ENCODE measurements at places on chromosomes 3 and 15.
A peak's percentile ranks its signal among the peaks of the same experiment; 100 is the strongest.

DNA sequence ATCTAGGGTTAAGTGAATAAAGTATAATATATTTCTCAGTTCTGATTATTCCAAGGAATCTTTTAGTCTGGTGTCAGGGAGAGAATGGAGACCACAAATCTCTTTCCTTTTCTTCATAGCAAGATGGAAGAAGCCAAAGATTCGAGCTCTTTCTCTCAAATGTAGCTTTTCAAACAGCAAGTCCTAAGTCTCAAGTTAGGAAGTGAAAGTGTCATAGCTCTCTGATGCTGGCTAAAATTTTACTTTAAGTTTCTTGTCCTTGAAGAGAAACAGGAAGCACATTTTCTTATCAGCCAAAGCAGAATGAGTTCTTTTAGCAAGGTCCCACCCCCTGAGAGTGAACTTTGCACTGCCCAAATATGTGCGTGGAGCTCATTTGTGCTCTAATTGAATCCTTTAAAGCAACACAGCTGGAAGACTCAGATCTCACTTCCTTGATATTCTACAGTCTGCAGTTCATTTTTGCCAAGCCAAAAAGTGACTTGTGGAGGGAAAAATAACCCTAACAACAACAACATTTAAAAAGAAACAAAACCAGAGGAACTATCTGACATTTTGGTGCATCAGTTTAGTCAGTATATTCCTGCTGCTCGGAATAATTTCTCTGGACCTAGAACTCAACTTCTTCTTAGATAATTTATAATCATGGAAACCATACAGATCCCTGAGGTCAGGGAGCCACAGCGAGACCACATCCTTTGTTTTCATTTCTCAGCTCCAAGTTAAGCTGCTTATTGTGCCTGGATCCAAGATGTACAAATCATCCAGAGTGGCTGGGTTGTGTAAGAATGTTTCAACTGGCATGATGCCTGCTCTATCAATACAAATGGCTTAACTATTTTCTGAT is 238.7 kb upstream of the P2RY1 start:
- DNase-seq = peak; percentile 72

DNA sequence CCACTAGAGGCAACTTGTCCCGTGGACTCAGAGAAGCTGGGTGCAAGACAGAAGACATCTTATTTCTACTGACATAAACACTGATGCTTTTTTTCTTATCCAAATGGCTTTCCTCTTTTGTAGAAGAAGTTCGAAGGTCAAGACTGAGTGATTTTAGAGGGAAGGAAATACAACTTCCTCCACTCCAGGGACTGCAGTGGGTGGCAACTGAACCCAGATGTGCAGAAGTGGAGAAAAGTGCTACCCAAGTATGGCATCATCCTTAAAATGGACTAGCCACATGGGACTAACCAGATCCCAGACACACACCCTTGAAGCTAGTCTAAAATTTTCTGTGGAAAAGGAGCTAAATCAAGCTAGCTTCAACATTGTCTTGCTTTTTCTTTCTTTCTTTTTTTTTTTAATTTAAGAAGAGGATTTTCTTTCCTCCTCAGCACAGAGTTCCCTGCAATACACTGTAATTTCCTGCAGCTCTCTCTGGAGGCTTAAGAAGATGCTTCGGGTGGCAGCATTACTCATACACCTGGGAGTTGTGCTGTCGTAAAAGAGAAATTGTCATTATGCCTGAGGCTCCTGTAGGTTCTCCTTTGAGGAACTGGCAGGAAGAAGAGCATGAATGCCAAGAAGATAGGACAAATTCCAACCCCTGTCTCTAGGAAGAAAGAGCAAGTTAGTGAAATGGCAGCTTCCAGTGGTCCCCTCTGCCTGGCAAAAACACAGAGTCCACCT is 3.8 kb upstream of the FRMD4B start:
- DNase-seq = peak; percentile 62

DNA sequence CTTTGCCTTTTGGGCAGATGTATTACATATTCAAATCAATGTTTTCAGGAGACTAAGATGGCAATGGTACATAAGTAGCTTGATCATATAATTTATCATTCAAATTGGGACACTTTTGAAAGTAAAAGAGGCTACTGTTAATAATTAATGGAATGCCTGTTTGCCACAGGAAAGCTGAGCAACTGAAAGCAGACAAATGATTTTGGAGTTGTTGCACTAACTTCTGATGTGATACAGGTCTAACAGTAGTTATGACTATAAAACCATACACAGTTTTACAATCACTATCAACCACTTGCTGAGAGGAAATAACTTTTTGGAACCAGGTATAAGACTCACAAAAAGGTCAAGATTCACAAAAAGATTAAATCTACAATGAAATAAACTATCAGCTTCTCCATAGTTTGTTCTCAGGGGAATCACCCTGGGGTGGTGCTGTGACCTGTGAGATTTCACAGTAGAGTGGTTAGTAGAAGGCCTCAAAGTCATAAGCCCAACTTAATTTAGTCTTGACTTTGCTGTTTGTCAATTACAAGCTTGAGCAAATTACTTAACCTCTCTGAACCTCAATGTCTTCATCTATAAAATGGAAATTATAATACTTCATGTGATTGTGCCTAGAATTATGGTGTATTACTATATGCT is 42.7 kb downstream of the HHLA2 start:
- no peak for DNase-seq

DNA sequence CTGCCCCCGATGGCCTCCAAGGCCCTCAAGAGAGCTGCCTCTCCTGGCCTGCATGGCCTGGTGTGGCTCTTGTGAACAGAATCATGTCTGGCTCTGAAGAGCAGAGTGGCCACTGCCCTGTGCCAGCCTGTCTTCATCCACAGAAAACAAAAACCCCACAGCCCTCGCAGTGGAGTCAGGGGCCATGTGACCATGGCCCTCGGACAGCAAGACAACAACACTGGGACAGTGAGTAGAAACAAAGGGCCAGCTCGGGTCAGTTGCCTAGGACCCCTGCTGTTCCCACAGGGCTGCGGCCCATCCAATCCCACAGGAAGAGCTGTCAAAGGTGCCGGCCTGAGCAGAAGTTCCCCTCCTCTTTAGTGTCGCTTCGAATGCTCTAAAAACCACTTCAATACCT is 72.5 kb downstream of the UMPS start:
- no peak for DNase-seq

DNA sequence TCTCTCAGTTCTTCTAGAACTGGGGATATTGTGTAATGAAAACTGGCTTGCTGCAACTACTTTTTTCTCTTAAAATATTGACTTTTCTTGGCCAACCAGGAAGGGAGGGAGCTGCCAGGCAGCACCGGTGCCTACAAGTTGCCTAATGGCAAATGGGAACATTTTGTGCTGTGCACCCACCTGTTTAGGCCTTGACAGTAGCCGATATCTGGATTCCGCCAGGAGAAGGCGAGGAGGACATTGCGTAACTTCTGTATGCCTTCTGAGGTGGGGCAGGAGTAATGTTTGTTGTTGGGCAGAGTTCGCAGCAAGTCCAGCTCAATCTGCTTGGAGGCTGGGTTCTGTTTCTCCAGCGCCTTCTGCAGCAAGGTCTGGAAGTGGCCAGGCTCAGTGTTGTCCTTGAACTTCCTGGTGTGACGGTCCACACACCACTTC is 64.9 kb downstream of the TBC1D2B start:
- no peak for DNase-seq

GRCh38 chr3:52962160-52962559 is 64.8 kb upstream of the STIMATE start:
- no peak for DNase-seq

DNA sequence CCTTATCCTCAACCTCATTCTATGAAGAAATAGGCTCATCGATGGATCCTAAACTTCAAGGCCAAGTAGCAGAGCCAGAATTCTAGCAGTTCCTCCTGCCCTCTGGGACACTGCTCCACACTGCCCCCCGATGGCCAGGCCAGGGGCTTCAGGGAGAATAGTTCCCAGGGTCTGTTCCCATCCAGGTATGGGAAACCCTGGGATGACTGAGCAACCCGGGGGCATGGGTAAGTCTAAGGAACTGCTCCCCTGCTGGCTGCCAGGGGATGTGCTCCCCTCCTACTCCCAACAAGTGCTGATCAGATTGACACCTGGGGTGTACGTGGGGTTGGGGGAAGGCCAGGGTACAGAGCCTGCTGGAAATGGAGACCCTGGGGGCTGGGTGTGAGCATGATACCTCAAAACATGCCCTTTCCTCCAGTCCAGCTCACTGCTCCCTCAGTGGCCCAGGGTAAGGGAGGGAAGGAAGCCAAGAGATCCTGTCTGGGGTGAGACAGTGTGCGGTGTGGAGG is 7.6 kb downstream of the ULK3 start:
- peak; percentile 60 for DNase-seq

DNA sequence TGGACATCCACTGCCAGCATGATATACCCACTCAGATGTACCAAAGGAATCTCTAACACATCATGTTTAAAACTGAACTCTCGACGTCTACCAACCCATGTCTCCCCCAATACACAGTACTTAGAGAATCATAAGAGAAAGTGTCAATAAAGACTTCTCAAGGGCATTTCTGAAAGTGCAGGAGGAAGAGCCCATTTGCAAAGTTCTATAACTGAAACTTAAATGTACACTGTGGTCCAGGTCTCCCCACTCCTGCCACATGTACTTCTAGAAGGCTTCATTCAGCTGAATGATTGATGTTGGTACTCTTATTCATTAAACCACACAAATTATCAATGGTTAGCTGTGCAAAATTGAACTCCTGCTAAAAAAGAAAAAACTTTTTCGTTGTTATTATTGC is 31.8 kb downstream of the HERC1 start:
- DNase-seq = no peak

- DNase-seq = peak; percentile 47
Observed at GRCh38 chr15:76903251-76903681, 1.9 kb downstream of the SCAPER start.

GRCh38 chr3:193829781-193830180 is 236.8 kb downstream of the OPA1 start:
- DNase-seq = no peak

DNA sequence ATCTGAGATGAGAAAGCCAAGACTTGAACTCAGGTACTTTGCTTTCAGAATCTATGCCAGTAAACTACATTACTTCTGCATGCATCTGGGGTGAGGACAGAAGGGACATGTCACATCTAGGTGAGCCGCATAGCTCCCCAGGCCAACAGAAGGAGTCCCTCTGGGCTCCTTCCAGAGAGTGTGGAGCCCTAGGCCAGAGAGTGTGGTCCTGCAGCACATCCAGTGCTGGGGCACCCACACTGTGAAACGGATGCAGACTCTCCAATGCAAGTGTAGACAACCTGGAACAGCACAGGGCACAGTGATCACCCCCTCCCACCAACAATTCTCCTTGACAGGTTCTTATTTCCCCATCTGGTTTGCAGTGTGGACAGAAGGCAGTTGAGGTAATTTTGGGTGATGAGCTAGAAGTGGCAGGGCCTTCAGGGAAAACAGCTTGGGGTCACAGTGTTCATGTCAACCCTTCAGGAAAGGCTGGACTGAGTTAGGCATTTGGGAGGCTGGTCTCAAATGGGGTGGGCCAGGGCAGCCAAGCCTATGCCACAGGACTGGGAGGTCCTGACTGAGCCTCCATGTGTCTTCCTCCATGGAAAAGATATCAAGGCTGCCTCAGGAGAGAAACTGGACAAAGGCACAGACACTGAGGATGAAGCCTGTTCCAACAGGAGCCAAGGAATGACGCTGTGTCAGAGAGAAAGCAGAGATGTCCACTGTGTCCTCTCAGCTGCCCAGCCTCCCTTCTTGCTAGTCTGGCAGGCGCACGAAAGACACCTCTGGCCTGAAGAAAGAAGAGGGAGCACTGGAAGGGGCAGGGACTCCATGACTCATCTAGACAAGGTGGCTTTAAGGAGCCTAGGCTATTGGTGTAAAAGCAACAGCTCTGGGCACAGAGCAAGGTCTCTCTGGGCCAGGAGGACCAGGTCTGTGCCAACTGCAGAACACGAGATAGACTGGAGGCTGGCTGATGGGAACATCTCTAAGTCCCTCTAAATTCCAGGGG is 1.7 kb downstream of the PLCD1 start:
- no peak for DNase-seq

DNA sequence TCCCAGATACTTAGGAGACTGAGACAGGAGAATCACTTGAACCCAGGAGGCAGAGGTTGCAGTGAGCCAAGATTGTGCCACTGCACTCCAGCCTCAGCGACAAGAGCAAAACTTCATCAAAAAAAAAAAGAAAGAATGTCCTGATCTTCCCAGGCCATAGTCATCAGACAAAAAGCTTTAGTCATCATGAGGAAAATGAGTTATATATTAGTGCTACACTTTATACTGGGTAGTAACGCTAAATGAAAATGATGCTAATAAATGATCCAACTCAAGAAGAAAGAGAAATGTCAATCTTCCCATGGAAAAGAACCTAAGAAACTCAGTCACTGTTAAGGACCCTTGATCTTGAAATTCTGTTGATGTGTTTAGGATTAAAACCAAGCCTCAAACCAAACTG is 26.3 kb upstream of the TRIM59 start:
- no peak for DNase-seq

DNA sequence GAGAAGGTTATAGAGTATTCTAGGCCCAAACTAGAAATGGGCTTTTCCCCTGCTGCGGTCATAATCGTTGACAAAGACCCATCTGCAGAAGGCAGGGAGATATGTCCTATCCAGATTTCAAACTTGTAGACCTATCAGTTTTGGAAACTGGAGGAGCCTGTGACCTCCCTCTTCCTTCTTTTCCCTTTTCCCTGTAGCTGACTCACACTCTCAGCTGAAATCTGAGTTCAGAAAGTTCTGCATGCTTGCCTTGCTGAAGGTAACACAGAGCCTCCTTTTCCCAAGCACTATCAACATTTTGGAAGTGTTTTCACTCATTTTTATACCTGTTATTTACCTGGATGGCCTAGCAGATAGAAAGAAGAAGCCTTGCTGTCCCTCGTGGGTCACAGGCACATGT is 59.1 kb upstream of the PSMD6 start:
- DNase-seq = no peak

DNA sequence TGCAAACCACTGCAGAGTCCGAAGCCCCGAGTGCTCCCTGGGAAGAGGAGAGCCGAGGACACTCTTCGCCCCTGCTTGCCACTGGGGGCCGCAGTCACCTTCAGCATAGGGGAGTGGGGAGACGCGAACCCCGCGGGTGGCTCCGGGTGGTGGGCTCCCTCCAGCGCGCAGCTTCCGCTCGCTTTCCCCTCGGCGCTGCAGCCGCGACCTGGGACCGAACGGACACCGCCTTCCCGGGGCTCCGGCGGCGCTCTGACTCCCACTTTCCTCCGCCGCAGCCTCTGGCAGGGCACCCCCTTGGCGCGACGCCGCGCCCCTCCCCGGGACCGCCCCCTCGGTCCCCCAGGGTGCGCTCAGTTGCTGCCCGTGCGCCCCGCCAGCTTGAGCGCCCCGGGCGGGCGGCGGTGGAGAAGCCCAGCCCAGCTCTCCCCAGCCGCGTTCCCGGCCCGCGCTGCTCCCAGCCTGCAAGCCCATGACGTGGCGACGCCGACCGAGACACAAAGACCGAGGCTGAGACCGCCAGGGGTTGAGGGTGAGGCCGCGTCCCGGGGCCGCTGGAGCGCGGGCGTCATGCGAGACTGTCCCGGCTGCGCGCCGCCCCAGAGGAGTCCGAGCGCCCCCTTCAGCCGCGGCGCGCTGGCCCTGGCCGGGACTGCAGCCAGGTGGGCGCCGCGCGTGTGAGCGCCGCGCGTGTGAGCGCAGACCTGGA is at the start of gene MINAR1:
Gene MINAR1, plus strand, starts transcription at position 701 of the 709 bp plus-strand sequence. CDS start 23,812 bp downstream, outside the sequence.
- no peak for DNase-seq
